ENCODE measurements at places on chromosomes 6 and 20.

DNA sequence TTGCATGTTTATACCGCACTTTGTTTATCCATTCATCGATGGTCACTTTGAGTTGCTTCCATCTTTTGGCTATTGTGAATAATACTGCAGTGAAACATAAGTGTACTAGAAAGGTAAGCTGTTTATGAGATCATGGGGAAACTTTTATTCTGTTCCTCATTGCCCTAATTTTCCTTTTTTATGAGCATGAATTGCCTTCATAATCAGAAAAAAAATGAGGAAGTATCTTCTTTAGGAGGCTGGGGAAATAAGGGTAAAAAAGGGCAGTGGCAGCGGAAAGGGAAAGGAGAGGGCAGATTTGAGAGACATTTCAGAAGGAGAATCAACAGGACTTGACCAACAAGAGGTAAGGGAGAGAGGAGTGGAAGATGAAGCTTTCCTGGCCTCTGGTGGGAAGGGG, 14.3 kb upstream of the SERINC3 start:
- no peak for DNase-seq

- DNase-seq = peak; percentile 62
Measured at GRCh38 chr6:16277101-16277981, 39.0 kb downstream of the GMPR start.

- no peak for DNase-seq
Measured at GRCh38 chr6:27138837-27139755, 108.4 kb upstream of the PRSS16 start.

DNA sequence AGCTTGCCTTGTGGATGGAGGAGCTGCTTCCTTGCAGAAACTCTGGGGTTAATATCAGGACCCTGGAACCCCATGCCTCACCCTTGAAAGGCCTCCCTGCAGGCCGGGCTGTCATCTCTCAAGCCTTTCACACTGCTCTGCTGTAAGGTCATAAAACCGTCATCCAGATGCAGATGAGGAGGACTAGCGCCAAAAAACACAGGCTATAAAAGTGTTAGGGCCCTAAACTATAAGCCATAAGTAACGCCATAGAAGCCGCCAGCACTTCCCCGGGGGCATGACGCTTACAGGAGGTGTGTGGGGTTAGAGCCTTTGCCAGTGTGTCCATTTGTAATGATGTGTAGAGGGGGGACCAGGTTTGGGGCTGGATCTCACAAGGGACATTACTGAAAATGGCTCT, 47.6 kb downstream of the CDH4 start:
- no peak for DNase-seq

GRCh38 chr20:20894280-20894679, 181.8 kb upstream of the RALGAPA2 start:
- DNase-seq = no peak
